AG04449 (cell line): ENCODE measurements at places on chromosomes 4 and X.

- no peak for DNase-seq
These were observed 306.3 kb upstream of the PPARGC1A start for GRCh38 chr4:24195991-24196736.

GRCh38 chrX:107845625-107846024, 20.0 kb downstream of the MID2 start:
- DNase-seq: no peak

DNA sequence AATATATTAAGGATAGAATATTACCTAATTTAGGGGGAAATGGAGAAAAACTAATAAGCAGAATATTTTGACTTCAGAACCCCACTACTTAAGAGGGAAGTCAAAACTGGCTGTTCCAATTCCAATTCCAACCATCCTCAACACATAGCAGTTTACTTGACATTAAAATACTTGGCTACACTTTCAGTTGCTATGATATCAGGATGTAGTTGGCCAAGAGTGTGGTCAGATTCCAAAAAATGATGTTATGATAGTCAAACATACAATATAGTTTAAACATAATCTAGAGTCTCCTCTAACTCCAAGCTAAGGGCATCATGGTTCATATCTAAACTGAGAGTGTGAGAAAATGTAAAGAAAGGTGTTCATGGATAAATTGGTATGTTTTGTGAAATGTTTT, 16.5 kb upstream of the SMIM14 start:
- DNase-seq: no peak

DNA sequence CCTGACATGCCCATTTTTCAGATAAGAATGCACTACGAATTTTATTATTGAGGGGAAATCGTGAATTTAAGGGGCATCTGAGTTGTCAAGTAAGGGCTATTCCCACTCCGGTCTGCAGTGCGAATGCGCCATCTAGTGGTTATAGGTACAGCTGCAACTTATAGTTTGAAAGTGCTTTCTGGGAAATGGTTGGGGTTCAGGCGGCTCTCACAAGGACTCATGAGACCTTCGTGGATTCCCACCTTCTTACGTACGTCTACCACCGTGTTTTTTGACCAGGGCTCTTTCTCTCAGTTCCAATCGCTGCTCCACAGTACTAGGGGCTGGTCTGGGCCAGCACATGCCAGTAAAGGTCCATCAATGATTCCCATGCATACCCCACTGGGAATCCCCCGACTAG, 12.3 kb downstream of the MSL3 start:
- no peak for DNase-seq

DNA sequence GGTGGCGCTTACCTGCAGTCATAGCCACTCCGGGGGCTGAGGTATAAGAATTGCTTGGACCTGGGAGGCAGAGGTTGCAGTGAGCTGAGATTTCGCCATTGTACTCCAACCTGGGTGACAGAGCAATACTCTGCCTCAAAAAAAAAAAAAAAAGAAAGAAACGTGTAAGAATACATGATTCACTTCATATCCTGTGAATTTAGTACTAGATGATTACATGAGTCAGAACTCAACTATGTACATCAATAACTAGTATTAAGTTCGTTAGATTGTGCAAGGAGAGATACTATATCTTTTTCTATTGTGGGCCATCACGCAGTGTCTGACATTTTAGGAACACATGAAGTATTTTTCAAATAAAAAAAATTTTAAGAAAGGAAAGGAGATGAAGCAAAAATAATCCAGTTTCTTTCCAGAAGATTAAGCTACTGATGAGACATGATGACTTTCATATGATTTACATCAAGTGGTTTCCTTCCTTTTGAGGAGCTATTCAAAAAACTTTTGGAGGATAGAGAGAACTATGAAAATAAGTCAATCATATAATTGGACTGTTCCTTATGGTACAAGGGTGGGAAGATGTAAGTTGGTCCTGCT, 64.7 kb upstream of the EXOC1L start:
- DNase-seq: peak; percentile 26

GRCh38 chr4:128803783-128804182, 5.7 kb upstream of the JADE1 start:
- DNase-seq: no peak

GRCh38 chr4:116531870-116532269, 553.5 kb downstream of the TRAM1L1 start:
- no peak for DNase-seq
